ENCODE measurements at places on chromosomes 13 and 19. TPM values are rescaled to one million over a fixed set of nuclear protein-coding genes. Genes with fewer than 3 reads are reported as not detected.

Gene GPR4
- total RNA-seq = not detected

Gene POGLUT2
- 13.6 TPM for total RNA-seq

Gene PTH2
- not detected for total RNA-seq

GRCh38 chr19:3423183-3423829 lies 56.9 kb downstream of the NFIC start:
- no peak for DNase-seq

- DNase-seq = no peak
Observed at GRCh38 chr13:25415241-25415640, 43.5 kb downstream of the ATP8A2 start.

DNA sequence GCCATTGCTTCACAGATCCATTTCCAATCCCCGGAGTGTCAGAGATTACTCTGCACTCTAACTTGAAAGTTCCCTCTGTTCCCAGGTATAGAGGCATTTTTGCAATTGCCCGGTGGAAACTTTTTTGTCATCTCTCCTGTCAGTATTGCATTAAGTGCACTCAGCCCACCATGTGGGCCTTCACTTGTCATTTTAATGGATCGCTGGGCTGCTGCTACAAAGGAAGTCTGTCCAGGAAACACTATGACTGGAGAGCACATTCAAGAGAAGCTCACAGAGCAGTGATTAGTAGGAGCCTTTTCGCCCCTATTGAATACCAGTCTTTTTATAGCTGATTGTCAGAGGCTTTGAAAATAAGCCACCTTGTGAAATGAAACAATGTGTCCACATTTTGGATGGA lies 180.9 kb downstream of the B3GLCT start:
- DNase-seq = no peak

DNA sequence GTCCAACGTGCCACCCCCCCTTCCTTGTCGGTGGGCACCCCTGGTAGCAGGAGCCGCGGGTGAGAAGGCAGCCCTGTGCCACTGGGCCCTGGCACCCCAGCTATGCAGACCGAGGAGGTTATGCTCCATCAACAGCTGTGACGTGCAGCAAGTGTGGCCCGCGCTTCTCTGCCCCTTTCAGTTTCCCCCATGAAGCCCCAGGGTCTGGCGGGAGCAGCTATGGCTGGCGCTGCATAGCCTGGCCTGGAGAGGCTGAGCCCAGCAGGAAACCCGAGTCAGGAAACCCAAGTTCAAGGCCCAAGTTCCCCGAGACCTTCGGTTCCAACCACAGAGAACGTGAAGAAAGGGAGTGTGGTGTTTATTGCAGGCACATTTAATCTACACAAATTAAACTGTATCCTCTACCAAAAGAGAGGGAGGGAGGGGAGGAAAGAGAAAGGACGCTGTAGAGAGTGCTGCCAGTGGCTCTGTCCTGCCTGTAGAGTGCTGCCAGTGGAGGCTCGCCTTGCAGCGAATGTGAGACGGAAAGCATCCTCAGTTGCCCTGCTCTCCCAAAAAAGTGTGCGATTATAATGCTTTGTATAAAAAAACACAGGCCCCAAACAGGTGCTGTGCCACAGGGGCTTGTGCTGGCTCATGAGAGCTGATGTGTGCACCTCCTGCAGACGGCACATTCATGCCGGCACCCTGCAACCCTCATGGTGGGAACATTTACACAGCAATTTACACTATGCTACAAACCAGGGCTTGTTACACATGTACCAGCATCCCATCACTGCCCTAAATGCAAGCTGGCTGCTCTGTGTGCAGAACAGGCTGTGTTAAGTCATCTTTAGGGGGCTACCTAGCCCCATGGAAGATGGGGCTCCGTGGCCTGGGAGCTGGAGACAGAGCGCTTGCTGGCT lies 16.3 kb downstream of the POP4 start:
- no peak for DNase-seq

DNA sequence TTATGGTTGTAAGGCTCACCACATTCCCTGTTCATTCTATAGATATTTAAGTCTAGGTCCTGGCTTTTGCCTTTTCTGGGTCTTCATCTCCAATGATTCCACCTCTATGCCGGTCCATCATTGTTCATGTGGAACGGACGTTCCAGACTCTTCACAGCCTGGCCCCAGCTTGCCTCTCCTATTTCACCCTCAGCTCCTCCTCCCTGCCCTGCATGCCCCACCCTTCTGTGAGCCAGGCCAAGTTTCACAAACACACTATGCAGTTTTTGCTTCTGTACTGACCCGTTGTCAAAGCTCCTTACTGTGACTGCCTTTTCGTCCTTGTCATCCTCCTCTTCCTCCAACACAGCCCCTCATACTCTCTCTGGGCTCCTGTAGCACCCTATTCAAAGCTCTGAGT lies 31.3 kb downstream of the TEX26 start:
- no peak for DNase-seq

DNA sequence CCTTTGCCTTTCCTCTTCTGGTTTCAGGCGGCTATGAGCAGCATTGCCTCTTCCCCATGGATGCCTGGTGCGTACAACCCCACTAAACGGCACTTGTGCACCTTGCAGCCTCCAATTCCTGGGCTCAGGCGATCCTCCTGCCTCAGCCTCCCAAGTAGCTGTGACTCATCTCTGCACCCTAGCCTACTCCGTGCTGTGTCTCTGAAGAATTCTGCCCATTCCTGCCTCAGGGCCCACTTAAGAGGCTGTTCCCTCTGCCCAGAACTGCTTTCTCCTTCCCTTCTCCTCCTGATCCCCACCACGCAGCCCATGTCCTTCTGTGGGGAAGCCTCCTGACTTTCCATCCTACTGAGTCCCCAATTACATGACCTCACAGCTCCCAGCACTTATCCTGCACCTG lies 142.2 kb upstream of the ZNF507 start:
- DNase-seq = no peak
